CD4-positive, alpha-beta T cell treated with Interleukin-4 for 1 hour (primary cell): ENCODE measurements at places on chromosomes 16 and 17.

DNA sequence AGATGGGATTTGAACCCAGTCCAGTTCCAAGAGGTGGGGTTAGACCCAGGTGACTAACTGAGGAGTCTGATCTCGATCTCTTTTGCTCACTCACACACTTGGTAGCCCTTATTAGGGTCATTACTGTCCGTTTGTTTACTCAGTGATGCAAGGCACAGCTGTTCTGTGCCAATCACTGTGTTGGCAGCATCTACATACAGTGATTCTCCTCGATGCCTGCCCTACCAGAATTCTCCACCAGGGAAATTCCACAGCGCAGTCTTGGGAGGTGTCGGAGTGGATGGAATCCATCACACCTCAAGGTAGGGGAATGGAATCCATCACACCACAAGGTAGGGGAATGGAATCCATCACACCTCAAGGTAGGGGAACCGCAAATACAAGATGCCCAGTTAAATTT, 279.6 kb downstream of the MAF start:
- no peak for DNase-seq

DNA sequence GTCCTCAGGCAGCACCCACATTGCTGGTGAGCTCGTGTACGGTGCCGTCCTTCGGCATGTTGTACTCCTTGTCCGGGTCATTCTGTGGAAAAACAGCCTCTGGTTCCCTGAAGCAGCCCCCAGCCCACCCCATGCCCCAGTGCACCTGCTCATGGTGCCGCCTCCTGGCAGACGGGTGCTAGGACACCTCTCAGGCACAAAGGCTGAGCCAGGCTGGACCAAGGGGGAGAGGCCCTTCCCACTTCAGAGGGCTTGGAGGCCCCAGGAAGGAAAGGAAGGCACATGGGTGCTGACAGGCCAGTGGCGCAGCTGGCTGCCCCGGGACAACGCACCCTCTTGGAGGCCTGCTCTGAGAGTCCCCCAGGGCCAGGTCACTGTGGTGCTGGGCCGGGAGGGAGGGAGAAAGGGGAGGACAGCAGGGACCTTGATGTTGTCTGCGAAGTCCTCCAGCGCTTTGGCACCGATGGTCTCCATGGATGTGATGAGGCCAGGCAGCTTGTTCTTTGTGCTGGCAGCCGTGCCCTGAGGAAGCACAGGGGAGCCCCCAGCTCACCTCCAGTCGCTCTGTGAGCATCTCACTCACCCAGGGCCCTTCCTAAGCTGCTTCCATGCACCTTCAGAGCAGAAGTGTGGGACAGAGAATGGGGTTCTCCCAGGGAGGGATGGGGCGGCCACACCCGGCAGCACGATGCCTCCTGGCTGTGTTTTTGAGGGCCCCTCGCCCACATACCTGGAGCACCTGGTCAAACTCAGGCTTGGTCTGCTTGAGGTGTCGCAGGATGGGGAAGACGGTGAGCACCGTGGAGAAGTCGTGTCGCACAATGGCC, 9.3 kb downstream of the ZACN start:
- no peak for DNase-seq

DNA sequence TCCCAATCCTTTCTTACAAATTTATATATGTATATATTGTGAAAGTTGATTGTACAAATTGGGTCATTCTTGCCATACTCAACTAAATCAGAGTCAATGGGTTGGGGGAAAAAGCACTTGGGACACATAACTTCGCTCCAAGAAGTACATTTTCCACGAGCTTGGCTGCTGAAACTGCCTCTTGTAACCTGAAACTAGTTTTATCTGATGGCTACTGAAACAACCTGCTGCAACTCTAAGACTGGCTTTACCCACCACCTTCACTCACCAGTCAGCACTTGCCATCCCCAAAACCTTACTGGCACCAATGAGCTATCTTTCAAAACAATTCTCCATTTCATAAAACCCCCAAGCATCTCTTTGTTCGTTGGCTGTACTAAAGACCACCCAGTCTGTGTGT, 14.5 kb upstream of the MYCBPAP start:
- DNase-seq: no peak

DNA sequence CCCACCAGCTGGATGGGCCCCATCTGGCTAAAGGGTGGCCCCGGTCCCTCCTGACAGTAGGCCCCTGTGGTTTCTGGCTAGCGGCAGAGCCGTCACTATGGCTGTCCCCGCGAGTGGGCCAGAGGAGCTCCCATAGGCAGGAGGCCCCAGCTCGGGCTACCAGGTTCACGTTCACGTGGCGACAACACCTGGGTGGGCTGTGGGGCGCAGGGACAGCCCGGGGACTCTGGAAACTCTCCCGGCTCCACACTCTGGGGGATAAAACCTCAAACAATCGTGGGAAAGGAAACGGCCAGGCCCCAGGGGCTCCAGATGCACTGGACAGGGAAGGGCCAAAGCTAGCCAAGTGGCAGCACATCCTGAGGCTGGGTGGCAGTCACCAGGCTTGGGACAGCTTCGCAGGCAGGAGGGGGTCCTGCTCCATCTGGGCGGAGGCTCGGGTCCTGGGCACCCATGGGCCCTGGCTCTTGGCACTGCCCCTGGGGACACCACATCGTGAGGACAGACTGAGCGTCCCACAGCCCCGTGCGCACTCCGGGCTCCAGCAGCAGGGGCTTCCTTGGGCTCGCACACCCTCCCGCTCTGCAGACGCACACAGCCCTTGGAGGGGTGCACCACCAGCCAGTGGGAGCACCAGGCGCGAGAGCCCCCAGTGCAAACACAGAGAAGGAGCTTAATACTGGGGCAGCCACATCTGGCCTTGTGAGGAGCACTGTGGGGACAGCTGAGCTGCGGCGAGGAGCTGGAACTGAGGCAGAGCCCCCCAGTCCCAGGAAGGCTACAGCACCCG, 4.4 kb downstream of the RNF166 start:
- no peak for DNase-seq

DNA sequence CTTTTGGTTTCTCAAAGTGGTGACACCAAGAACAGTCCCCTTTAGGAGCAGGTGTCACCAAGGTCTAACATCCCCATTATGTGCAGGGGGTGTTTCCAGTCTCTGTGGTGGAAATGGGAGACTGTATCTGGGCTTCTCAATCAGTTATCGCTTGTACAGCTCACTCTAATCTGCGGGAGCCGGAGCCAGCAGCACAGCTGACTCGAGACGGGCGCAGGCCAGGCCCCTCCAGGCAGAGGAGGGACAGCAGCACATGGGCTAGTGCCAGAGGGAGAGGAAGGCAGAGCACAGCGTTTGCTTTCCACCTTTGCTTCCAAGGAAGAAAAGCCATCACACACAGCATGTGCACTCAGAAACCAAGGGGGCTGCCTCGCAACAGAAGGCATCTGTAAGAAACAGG, 91.2 kb upstream of the CREBBP start:
- no peak for DNase-seq
